ENCODE measurements at places on chromosomes 1 and 21.

DNA sequence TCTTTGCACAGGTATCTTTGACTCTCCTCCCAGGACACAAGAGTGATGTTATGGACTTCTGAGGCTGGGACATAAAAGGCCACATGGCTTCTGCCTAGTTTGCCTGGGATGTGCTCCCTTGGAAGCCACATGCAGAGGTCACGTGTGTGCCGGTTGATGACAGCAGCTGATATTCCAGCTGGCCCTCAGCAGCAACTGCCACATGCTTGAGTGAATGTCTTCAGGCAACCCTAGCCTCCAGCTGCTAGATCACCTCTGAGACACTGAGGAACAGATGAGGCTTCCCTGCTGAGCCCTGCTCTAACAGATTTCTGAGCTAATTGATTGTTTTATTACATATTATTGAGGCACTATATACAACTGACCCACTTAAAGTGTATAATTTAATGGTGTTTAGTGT lies 11.6 kb upstream of the AKR7A3 start:
- no peak for DNase-seq

DNA sequence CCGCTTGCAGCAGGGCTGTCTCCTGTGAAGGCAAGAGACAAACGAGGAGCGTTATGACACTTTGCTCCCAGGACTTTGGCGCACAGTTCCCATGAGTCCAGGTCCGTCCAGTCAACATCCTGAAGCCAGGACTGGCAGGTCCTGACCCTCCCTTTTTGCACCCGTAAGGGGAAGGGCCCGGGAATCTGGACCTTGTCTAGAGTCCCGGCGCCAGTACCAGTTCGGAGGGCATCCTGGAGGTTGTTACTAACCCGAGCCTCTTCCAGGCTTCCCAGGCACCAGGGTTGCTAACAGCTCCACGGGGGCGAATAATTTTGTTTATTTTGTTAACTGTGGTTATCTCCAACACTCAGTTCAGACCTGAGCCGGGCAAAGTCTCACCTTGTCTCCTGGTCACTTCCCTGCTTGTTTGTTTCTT lies 682 bp upstream of the RWDD3 start:
- DNase-seq, result peak; percentile 0

- no peak for DNase-seq
These were observed 92.3 kb upstream of the ESRRG start for GRCh38 chr1:216815260-216816131.

GRCh38 chr1:174902531-174903099 lies 97.1 kb upstream of the CACYBP start:
- DNase-seq, result no peak

DNA sequence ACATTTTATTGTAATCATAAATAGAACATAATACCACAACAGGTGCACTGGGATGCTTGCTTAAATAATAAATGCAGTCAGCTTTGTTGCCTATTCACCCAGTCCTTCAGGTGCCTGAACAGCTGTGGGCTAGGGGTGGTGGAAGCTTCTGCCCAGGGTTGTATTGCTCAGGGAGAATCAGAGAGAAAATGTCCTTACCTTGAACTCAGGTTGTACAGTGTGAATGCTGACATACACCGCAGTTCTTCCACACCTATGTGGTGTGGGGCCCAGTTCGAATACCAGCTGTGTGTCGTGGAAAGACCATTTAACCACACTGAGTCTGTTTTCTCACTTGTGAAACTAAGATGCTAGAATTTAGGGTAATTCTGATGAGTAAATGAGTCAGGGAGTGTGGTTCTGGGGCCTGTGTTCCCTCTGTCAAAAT lies 115.7 kb upstream of the ATP1A1 start:
- DNase-seq, result no peak

DNA sequence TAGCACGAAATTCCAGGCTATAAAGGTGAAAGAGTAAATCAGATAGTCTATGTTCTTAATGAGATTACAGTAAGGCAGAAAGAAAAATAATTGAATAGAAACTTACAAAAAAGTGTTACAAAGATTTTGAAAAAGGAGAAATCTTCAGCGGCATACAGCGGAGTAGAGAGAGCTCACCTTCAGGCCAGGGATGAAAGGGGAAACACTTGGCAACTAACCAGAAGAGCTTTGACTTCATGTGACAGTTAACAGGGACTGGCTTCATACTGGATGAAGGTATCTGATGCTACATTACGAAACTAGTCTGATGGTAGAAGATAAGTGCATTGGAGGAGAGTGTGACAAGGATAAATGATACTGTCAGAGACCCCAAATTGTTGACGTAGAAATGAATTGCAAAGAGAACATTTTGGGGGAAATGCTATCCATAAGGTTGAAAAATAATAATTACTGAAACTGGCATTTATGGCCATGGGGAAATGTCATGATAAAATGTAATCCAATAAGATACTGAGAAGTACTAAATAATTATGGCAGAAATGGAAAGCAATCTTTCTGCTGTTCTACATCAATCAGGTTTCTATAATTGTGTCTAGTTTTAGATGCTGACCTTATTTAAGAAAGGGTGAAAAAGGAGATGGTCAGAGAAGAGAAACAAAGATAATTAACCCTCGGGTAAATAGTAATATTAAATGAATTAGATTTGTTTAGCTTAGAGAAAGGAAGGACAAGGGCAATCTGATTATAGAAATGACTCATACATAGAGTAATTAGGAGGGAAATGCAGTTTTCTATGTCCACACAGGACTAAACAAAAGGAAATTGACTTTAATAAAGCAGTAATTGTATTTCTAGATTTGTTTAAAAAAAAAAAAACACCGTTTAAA lies 808.7 kb downstream of the NCAM2 start:
- no peak for DNase-seq

DNA sequence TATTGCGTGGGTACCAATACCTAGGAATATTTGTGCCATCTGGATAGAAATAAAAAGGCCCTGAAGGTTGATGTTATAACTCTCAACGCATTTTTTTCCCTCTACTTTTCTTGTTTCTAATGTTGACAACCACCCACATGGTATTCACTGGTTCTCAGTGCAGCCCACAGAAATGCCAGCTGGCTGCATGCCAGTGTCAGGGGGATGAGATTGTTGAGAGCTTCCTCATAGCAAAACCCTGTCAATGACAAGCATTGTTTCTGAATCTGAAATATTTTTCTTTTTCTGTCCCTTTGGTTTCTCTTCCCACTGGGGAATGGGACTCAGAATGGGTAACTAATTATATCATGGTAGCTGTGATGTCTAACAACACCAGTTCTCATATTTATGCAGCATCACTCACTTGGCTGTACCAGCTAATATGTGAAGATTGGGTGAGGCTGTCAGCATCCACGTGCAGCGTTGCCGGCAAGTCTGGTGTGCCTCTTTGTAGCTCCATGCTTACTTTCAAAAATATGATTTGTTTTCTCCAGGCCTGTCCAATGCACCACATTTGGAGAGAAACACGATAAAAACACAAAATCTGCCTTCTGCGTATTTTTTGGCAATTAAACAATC lies 284.6 kb downstream of the PTBP2 start:
- DNase-seq, result no peak

DNA sequence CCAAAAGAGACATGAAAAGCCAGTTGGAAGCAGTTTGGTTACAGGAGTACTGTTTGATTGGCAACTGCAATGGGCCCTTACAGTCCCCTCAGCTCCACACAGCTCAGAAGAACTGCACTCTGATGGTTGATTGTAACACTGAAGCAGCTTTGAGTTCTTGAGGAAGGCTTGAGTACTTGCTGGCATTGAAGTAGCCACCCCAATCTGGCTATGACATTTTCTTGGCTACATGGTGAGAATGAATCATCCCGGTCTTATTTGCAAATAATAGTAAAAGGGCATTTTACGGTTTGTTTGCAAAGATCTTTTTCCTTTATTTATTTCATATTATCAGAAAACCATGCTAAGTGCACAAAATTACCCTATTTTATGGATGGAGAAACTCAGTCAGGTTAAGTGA lies 159.7 kb upstream of the BEND5 start:
- no peak for DNase-seq

DNA sequence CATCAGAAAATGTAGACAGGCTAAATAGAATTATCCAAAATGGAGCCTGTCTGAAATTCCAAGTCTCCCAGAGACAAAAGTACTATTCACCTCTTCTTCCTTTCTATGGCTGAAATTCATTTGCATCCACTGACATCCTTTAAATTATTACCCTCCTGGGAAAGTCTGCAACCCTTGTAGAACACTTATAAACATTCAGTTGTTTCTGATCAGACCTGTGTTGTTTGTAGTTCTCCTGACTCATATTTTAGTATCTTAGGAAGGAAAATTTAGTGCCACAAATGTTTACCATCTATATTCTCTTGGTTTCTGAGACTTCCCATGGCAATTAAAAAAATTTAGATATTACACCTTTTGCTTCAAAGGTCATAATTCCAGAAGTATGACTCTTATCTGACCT lies 69.6 kb upstream of the C1orf105 start:
- DNase-seq, result no peak

- DNase-seq, result no peak
These were observed 142.9 kb downstream of the TIAM1 start for GRCh38 chr21:31201144-31201543.

DNA sequence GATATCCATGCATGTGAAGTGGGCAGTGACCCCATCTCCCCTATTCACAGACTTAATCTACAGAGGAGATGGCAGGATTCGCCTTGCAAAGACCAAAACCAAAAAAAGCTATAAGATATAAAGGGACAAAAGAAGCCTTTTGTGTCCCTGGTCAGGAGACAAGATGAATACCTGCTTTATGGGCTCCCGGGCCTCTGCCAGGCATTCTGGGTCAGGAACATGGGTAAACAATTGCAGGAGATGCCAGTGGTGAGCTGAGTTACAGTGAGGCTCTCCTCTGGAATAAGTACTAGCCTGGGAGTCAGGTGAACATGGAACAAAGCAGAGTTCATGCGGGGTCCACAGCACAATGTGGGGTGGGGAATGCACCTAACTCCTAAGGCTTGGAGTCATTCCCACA lies 4.7 kb downstream of the SLC9A1 start:
- DNase-seq, result no peak
